ENCODE measurements at places on chromosomes 13 and 19.

DNA sequence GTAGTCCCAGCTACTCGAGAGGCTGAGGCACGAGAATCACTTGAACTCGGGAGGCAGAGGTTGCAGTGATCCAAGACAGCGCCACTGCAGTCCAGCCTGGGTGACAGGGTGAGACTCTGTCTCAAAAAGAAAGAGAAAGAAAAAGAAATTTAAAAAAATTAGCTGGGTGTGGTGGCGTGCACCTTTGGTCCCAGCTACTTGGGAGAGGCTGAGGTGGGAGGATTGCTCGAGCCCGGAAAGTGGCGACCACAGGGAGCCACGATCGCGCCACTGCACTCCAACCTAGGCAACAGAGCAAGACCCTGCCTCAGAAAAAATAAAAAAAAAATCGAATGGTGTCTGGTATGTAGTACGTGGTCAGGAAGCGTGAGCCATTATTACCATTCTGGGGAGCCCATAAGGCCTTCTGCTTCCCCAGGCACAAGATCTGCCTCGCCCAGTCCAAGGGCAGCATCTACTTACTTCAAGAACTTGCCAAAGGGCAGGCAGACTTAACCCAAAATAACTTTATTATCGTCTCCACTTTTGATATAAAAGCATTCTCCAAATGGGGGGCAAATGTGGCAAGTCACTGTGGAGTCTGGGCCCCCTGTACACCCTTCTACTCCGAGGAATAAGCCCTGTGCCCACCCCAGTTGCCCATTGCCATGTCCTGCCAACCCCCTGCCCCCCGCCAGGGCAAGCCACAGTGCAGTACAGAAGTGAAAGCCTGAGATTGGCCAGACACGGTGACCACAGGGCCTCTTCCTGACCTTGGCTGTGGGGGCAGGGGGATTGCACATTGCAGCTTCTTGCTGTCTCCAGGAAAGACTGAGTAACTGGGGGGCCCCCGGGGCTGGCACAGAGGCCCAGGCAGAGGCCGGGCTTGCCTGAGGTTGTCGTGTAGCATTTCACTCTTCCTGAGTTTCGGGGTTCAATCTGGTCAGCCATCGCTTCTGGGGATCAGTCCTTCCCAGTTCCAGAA is 12.6 kb downstream of the CCL25 start:
- DNase-seq, result no peak

- no peak for DNase-seq
These were observed 2.4 kb downstream of the DHX34 start for GRCh38 chr19:47351548-47351947.

GRCh38 chr13:62088165-62088564 is 672.5 kb upstream of the PCDH20 start:
- DNase-seq, result no peak

GRCh38 chr13:101757446-101758039 is 305.1 kb downstream of the ITGBL1 start:
- DNase-seq, result no peak

DNA sequence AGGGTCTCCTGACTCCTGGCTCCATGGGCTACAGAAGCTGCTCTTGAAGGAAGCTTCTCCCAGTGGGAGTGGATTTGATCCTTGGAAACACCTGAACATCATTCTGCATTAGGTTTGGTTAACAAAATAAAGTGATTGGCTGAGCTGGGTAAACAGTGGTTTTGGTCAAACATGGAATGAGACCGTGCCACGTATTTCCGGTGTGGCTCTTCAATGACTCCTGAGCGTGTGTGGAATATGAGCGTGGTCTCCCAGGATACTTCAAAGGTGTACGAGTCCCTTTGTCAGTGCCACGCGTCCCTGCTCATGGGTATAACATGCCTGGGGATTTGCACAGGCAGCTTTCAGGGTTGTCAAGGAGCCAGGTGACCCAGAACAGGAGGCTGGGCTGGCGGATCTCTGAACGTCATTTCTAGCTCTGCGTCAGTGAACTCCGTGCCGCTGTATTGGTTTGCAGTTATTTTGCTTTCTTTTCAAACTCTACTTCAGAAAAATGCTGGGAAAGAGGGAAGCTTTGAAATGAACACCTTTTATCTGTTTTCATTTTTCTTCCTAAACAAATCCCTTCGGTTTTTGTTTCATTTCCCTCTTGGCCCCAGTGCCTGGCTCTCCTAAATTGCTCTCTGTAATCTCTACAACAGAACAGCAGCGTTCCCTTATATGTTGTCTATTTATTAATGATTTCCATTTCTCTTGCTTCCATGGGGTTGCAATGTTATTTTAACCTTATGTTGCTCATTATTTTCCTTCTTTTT is 26.3 kb upstream of the GJB6 start:
- DNase-seq, result no peak

DNA sequence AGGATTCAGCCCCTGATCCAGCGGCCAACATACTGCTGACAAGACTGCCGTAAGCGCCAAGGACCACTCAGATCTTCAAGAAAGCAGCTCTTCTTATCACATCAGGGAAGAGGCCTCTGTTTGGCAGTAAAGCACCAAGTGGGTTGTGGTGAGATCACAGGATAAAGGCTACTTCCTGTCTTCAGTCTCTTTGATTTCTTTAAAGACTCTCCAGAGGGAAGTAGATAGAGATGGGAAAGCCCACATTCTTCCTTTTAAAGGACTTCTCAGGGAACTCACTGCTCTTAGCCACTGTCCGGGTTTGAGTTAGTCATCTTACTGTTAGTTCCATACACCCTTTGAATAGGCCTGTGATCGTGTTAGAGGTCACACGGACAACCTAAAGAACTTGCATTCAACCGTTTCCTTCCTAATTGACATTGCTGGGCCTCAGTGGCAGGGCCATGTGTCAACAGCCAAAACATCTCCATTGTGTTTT is 47.2 kb upstream of the POMP start:
- no peak for DNase-seq

GRCh38 chr13:97879646-97880310 is 73.7 kb upstream of the IPO5 start:
- no peak for DNase-seq

DNA sequence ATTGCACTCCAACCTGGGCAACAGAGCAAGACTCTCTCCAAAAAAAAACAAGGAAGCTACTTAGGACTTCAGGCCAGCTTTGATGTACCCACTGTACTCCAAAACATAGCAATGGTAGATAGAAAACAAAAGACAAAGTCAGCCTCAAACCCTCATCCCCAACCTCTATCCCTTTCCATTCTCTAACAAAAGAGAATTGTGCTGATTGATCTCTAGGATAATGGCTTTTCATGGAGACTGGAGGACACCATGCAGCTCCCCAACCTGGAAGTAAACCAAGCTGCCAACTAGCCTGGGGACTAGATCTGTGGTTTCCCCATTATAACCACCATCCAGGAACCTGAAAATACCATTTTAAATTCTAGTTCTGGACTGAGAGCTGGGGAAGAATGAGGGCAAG is 4.3 kb upstream of the ZDHHC20 start:
- DNase-seq, result no peak

DNA sequence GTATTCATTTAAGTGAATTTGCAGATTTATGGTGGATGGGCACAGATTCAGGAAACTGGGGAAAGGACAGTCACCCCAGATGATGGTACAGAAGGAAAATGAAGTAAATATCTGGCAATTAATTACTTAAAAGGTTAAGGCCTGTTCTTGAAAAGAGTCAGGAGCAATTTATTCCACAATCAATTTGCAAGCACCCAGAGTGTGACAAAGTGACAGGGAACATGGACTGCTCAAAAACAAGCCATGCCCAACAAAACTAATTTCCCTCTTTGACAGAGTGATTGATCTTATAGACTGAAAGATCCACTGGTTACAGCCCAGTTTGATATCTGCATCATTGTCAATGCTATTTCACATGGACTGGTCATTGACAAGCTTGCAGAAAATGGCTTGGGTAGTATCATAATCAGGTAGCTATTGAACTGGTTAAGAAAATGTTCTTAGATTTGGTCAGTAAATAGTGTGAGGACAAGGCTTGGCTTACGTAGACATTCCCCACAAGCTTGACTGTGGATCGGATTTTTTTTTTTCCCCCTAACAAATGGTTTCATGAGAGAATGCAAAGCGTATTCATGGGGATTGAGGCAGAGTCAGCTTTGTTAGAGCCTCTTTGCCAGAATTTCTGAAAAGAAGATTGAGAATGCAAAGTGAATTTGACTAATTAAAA is 584.6 kb downstream of the GPC6 start:
- DNase-seq, result no peak

- peak; percentile 43 for DNase-seq
These were observed 16.6 kb downstream of the SIGLEC8 start for GRCh38 chr19:51441410-51442390.

- DNase-seq, result no peak
These were observed 53.6 kb downstream of the DGKH start for GRCh38 chr13:42101821-42102585.

- no peak for DNase-seq
These were observed 366.8 kb downstream of the SLITRK1 start for GRCh38 chr13:83515268-83516015.

DNA sequence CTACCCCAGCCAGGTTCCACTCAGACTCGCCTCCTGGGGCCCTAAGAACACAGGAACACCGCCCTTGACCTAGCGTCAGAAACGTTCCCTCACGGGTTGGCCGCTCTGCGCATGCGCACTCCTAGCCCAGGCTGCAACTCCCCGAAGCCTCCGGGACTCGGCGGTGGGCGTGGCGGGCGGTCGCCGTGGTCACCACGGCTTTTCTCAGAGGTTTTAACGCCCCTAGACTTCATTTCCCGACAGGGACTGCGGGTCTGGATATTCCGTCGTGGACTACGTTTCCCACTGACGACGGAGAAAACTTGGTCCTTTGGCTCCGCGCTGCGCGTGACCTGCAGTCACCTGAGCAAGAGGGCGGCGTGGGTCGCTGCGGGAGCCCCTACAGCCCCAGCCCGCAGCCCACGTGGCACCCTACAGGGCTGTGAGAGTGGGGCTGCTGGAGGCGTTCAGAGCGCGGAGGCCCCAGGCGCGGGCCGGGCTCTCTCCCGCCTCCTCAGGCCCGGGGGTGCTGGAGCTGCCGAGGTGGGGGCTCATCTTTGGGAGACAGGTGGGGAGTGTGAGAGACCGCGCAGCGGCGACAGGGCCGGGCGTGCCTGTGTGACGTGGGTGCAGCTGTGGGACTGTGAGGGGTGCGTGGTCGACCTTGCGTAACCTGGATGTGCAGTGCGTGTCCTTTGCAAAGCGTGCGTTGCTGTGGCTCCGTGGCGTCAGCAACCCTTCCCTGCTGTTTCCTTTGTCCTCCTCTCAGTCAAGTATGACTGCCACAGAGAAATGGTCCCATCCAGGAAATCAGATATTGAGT is 38.0 kb upstream of the ZNF573 start:
- DNase-seq, result no peak

DNA sequence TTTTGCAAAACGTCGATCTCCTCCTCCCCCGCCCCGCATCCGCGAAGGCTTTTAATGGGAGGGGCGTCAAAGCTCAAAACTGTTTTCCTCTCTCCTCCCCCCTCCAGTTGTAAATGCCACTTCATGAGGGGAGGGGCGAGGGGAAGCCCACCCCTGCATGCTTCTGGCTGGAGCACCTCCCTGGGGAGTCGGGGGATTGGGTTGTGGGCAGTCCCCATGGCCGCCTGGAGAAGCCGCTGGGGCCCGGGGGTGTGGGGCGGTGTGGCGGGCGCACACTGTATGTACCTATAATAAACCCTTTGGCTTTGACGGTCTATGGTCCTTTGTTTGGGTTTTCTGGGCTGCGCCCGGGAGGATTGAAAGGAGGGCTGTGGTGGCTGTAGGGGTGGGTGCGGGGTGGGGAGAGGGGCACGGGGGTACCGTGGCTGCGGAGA is 505 bp upstream of the SHKBP1 start:
- no peak for DNase-seq

DNA sequence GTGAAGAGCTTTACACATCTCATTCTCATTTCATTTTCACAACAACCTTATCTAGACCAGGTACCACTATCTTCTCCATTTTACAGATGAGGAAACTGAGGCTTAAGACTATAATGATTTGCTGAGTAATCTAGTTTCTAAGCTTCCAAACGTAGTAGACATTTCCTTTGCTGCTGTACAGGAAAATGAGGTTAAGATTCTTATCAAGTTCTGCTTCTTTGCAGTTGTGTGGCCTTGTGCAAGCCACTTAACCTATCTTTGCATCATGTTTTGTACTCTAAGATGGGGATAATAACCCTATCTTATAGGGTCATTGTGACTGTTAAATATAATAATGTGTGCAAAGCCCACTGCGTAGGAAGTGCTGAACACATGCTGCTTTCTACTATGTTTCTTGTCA is 307.9 kb downstream of the HS6ST3 start:
- DNase-seq, result no peak

- no peak for DNase-seq
These were observed 8.3 kb downstream of the IGLON5 start for GRCh38 chr19:51319649-51320279.

DNA sequence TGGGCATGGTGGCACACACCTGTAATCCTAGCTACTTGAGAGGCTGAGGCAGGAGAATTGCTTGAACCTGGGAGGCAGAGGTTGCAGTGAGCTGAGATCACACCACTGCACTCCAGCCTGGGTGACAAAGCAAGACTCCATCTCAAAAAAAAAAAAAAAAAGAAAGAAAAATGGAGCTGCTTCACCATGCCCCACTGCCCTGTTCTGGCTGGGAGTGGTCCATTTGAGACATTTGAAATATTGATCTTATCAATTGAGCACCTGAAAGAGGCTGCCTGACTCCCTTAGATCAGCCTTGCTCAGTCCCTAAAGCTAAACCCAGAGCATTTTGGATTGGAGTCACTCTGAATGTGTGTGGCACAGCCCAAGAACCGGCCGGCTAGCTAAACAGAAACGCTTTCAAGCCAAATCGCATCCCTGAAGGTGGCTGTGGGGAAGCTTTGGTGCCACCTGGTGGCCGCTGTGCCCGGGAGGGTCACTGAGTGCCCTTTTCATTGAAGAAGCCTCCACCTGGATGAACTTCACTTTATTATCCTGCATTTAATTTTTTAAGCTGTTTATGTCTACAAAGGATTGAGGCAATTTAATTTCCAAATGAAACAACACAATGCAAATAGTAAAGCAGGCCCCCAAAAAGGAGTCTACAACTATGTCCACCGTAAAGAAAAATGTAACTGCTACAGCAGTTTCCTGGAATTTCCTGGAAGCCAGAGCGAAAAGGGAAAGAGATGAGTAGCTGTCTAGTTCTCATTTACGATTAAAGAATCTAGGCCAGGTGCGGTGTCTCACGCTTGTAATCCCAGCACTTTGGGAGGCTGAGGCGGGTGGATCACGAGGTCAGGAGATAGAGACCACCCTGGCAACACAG is 53.1 kb upstream of the SERPINE3 start:
- DNase-seq, result peak; percentile 34

DNA sequence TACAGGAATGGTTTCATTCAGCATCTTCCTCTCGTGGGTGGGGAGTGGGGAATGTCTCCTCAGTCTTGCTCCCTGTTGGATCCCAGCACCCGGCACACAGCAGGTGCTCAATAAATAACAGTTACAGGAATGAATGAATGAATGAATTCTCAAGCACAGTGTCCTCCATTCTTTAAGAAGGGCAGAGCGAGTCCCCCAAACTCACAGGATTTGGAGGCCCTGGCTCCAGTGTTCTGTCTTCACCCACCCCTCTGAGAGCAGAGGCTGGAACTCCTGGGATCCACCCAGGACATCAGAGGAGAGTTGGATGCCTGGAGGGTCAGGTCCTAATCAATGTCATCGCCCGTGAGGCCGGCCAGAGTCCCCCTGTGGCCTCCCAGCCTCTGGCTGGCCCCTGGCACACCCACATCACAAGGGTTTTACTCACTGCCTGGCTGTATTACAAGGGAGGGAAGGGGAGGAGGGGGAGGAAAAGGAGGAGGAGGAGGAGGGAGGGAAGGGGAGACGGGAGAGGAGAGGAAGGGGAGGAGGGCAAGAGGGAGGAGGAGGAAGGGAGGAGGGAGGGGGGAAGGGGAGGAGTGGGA is 8.7 kb upstream of the CREB3L3 start:
- no peak for DNase-seq

All from T follicular helper cell (primary cell).